ENCODE measurements at places on chromosomes 5 and 9.
A peak's percentile ranks its signal among the peaks of the same experiment; 100 is the strongest.

DNA sequence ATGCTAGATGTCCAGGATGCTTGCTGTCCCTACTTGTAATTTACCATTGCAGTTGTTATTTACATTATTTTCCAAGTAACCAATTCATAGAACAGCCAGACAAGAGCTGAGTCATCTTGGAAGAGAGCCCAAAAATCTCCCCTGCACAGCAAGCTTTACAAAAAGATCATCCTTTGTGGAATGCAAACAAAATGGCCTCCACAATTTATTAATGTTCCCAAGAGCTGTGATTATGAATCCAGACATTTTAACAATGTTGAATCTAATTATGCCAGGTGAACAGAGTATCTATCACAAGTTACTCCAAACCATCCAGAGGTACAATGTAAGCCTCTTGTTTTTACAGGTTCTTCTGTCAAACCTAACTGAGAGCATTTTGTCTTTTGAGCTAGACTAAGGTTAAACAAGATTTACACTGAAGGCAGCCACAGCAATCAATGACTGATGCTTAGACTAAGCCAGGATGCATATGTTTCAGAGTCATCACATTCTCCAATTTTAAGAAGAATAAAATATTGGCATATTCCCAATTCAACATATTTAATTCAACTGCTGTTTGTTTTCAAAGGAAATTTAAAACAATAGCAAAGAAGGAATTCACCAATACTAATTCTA is 95.3 kb upstream of the SLC12A2 start:
- no peak for DNase-seq

GRCh38 chr5:119079318-119079921 is 8.5 kb downstream of the DMXL1 start:
- DNase-seq: peak; percentile 27

DNA sequence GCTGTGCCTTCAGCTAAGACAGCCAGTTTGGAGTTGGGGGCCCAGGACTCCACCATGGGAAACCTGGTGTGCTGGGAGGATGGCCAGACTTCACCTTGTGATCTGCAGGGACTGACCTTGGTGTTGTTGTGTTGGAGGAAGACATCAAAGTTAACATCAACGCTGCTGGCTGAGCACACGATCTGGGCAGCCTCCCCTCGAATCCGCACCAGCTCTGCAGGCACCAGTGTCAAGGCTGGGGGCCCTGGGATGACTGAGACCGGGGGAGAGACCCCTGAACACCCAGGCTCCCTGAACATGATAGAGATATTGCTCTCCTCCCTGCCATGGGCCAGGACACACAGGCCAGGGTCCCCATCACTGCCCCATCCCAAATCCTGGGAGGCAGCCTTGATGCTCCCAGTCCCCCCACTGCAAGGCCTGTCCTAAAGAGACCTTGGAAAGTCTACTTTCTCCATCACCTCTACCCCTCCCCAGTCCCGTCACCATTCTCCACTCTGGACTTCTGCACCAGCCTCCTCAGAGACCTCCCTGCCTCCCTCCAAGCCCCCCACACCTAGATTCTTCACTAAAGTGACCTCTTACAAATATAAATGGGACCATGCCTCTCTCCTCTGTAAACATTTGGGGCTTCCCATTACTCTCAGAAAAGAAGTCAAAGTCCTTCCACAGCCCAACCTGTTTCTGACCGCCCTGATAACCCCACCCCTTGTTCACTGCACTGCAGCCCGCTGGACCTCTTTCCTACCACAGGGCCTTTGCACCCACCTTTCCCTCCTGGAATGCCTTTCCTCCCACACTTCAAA is 8.2 kb downstream of the CSF1R start:
- no peak for DNase-seq

- DNase-seq: no peak
Measured at GRCh38 chr5:68027519-68027918, 188.0 kb upstream of the PIK3R1 start.

DNA sequence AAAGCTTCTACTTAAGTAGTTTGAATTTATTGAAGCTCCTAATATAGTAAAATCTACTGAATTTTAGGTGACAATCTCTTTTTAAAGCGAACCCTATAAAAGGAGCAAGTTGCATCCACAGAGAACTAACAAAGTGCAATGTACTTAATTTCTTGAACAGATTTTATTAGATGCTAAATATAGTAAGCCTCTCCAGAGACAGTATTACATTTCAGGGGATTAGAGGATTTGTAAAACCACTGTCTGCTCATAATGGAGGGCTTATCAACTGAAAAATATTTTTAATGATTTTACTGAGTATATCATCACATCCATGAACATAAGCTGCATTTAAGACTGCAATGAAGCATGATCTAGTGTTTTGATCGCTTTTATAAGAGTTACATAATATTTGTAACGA is 230.0 kb upstream of the EFNA5 start:
- no peak for DNase-seq

DNA sequence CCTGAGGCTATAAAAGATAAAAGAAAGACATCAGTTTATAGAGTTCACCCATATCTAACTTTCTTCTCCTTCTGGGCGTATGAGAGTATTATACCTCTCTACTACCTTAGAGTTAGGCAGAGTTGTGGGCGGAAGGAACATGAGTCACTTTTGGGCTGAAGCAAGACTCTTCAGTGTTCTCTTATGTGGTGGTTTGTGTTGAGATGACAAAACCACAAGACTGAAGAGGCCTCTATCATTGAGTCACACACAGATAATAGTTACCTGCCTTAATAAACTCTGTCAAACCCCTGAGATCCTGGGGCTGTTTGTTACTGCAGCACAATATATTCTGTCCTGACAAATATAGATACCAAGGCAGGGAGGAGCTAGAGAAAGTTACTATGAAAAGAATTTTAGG is 184.2 kb downstream of the EFNA5 start:
- DNase-seq: peak; percentile 35

- peak; percentile 32 for DNase-seq
Measured at GRCh38 chr5:157108976-157109375, at the start of gene HAVCR2. Gene HAVCR2 (minus strand): TSS chr5:157109044. CDS start chr5:157108983, 61 bp downstream.

- no peak for DNase-seq
Measured at GRCh38 chr5:151585970-151586369, 5.2 kb downstream of the FAT2 start.

GRCh38 chr5:126837906-126838539 is 61.1 kb downstream of the LMNB1 start:
- DNase-seq: no peak

DNA sequence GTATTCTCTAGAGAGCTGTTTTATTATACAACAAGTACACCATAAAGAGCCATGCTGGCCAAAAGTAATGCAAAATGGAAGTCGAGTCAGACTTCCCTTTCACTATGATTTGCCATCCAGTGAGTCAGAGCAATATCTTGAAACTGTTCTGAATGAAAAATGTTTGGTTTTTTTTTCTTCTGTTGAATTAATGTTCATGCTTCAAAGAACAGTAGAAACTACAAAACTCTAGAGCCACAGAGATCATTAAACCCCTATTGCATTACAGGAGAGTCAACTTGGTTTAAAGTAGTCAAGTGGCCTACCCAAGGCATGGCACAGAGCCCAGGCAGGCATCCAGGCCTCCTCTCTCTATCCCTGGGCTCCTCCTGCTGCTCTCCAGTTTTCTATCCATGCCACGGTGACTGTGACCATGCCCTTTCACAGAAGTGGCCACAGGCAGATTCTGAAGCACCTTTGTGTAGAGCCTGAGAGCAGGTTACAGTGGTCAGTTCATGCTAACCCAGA is 358.9 kb downstream of the DEPDC1B start:
- no peak for DNase-seq

- no peak for DNase-seq
Measured at GRCh38 chr5:53405396-53405795, 75.0 kb upstream of the FST start.

GRCh38 chr9:137989999-137990715 is 112.6 kb downstream of the CACNA1B start:
- no peak for DNase-seq

DNA sequence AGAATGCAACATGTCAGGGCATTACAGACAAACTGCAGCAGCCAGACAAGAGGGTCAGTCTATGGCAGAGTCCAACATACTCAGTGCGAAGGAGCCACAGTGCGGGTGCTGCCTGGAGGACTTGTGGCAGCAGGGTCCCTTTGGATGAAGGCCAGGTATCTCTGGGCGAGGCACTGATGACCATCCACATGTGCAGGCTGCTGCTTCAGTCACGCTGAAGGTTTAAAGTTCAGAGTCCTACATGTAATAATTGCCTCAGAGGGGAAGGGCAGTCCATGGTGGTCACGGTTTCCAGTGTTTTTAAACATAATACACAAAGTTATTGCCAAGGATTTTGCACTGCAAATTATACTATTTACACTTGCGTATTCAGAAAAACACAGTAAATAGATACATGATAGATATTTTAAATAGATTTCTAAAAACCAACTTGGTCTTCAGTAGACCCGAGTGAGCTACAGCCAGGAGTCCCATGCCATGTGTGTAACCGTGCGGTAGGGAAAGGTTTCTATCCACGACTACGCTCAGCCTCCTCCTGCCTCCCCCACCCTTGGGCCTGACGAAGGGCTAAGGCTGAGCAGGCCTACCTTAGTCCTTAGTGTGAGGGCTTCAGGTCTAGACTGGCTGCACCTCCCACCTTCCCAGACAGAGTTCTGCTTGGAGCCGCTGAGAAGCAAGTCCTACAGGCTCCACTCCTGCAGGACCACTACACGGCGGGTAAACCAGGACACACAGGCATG is 76.2 kb downstream of the GPR21 start:
- no peak for DNase-seq

GRCh38 chr9:27990524-27990923 is 417.2 kb upstream of the C9orf72 start:
- no peak for DNase-seq

- DNase-seq: no peak
Measured at GRCh38 chr5:10642367-10642766, 78.5 kb downstream of the ANKRD33B start.

DNA sequence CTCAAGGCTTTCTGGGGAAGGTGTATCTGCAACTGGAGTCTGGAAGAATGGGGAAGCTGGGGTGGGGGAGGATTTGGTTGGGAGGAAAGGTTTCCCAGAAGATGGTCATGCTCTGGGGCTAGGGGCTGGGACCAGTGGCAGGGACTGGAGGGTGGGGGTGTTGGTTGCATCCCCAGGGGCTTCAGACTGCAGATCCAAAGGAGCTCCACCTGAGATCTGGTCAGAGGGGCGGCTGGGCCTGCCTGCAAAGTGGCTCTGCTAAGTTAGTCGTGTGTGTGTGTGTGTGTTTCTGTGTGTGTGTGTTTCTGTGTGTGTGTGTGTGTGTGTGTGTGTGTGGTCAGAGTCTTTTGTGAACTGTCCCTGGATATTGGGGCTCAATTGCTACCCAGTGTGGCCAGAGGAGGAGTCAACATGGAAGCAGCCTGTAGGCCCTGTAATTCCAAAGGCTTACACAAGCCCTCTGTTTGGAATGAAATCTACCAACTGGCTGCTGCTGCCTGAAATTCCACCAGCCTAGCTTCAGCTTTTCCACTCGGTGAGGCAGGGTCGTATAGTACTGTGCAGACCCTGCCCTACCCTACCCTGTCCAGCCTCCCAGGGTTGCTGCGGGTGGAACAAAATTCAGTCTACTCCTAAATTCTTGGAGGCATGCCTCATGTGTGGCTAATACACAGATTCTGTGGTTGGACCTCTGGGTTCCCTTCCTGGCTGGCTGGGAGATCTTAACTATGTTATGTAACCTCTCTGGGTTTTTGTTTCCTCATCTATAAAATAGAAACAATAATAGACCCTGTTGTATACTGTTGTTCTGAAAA is 12.5 kb upstream of the SYNPO start:
- no peak for DNase-seq

DNA sequence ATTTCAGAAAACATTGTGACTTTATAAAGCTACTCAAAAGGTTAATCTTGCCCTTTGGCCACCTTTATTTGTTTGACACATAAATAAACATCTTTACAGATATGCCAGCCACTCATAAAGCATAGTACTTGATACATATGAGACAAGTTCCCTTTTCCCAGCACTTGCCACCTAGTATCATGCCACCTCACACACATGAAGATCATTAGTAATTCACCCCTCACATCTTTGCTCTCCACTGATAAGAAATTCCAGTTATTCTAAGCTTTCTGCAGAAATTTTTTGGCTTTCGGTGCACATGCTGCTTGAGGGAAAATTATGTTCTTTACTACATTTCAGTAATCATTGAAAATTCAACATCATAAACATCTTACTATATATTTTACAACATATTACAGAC is 59.1 kb downstream of the DEPDC1B start:
- DNase-seq: no peak

DNA sequence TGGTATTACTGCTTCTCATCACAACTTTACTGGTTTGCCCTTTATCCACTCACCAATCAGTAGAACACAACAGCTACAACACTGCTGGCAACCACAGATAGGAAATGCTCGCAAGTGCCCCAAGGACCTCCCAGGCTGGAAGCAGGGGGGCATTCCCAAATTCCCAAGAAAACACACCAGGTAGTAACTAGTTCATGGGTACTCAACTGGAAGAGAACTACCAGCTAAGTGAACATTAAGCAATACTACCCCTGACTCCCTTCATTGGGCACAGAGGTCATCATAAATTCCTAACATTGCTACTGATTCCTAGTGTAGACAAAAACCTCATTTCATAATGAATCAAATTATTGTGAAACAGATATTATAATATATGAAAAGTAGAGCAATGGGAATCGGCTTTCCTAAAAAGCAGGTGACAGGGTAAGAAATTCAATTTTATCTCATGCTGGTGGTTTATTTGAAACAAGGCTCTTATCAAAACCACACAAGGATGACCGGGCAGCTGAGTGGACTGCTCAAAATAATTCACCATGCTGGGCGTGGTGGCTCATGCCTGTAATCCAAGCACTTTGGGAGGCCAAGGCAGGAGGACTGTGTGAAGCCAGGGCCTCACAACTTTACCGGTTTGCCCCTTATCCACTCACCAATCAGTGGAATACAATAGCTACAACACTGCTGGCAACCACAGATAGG is 81.6 kb downstream of the TLE1 start:
- DNase-seq: no peak

GRCh38 chr9:38319496-38320173 is 72.9 kb upstream of the ALDH1B1 start:
- no peak for DNase-seq

DNA sequence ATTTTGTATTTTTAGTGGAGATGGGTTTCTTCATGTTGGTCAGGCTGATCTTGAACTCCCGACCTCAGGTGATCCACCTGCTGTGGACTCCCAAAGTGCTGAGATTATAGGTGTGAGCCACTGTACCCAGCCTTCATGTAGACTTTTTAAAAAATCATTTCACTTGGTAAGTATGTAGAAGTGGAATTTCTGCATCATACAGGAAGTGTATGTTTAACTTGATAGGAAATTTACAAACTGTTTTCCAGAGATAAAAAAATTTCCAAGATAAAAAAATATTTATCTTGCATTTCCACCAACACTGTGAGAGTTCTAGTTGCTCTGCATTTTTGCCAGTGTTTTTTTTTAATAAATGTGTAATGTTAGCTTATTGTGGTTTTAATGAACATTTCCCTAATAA is 155.8 kb downstream of the ZNF608 start:
- DNase-seq: no peak

All from stimulated activated CD4-positive, alpha-beta T cell treated with anti-CD3 and anti-CD28 coated beads, Interleukin-4, amount 100 ng/mL, for 1 hour (primary cell).